GM12864 (cell line): ENCODE measurements at places on chromosomes 4 and X.

DNA sequence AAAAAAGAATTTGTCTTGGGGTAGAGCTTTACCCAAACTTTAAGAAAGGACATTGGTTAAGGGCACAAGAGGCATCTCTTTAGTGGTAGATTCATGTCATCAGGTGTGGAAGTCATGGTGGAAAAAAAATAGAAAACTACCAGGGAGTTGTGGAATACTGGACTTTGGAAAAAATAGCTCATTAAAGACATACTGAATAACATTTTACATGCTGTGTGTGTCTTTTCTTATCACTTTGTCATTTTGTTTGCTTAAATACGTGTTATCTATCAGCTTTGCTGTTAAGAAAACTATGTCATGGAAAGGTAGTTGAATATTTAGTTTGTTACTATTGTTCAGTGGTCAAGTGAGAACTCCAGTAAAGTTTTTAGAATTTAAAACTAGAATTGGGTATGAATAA is 147.0 kb downstream of the CCSER1 start:
- DNase-seq, result no peak

DNA sequence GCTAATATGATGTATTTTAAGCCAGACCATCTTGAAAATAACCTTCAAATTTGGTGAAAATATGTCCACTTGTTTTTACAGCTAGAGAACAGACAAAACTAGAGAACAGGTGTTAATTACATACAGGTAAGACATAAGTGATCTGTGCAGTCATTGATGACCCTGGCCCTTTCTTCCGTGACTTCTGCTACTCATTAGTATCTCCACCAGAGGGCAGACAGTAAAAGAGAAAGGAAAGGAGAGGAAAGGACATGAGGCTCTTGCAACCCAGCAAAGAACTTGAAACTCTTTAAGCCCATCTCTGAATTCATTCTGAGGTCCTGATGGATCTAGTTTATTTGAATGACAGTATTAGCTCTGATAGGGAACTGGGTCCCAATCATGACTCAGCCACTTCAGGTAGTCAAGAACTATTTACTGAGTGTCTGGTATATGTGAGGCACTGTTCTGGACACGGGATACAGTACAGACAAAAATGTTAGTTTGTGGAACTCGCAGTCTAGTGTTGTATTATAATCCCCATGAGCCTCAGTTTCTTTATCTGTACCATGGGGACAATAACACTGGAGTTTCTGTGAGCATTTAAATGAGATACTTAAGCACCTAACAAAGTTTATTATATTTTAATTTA is 121.0 kb upstream of the TEX13D start:
- no peak for DNase-seq

DNA sequence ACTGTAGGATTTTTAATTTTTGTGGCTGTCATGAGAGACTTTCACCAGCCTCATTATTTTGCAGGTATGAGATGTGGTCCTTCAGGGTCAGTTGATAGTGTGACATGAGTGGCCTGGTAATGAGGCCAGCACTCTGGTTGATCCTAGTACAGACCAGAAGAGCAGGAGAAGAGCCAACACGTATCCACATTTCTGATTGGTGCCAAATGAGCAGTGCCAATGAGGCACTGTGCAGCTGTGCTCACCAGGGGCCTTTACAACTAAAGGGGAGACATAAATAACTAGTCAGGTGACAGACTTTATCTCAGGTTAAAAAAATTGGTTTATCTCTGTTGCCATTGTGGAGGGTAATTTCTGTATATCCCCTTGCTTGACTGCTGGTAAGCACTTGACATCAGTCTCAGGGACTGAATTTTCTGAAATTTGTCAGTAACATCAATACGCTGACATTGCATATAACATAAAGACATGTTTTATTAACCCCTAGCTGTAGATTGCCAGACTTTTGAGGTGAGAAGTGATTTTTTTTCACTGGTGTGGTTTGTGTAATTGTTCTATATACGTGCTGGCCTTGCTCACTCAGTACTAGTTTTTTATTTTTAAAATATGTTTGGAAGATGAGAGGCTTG is 101.2 kb downstream of the AFF1 start:
- no peak for DNase-seq

GRCh38 chr4:26884026-26884425 is 23.4 kb downstream of the STIM2 start:
- DNase-seq, result no peak

GRCh38 chrX:16187024-16187760 is 19.9 kb downstream of the MAGEB17 start:
- DNase-seq, result no peak

GRCh38 chrX:24996096-24996709 is 19.6 kb downstream of the ARX start:
- DNase-seq, result no peak

- DNase-seq, result no peak
Measured at GRCh38 chr4:113646442-113646822, 115.1 kb downstream of the CAMK2D start.

DNA sequence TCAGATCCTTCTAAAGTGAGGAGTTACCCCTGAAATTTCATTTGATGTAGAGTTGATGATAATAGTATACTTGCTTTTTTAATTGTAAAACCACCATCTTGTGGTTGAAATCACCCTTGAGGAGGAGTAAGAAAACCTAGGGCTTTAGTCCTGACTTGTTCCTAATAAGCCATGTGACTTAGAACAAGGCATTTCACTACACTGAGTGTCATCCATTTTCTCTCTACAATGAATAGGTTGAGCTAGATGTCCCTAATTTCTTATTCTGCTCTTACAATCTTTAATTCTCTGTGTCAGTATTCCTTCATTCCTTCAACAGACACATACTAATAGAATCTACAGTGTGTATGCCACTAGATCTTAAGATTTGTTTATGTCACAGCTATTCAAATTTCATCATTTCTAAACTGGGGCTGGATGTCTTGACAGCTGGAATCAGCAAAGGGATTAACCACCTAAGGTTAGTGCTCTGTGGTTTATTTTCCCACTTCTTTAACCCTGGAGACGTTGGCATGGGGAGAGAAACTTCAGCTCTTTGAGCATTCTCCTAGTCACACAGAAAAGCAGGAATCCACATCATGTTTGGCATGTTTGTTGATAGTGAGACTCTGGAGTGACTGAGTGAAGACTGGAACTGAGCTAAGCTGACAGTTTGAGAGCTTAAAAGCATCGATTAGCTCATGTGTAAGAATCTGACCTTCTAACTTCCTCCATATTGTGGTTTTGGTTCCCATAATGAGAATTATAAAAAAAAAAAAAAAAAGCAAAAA is 246.3 kb downstream of the NDST4 start:
- no peak for DNase-seq

DNA sequence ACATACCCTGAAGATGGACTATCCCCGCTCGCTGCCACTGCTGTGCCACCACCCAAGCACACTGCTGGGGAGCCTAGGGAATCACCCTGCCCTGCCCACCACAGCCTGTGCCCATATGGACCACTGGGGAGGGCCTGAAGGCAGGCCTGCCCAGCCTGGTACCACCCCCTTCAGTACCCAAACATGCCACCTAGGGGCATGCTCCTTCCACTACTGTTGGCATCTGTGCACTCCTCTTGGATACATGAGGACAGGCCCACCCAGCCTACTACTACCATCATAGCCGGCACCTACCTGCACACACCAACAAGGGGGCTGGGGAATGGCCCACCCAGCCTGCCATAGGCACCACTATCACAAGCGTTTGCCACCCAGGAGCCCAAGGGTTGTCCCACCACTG is 30.1 kb upstream of the PRDX4 start:
- DNase-seq, result no peak

- DNase-seq, result no peak
Measured at GRCh38 chr4:55927803-55928437, 20.8 kb upstream of the CEP135 start.

- DNase-seq, result no peak
Measured at GRCh38 chr4:140641789-140642439, 73.2 kb upstream of the UCP1 start.

DNA sequence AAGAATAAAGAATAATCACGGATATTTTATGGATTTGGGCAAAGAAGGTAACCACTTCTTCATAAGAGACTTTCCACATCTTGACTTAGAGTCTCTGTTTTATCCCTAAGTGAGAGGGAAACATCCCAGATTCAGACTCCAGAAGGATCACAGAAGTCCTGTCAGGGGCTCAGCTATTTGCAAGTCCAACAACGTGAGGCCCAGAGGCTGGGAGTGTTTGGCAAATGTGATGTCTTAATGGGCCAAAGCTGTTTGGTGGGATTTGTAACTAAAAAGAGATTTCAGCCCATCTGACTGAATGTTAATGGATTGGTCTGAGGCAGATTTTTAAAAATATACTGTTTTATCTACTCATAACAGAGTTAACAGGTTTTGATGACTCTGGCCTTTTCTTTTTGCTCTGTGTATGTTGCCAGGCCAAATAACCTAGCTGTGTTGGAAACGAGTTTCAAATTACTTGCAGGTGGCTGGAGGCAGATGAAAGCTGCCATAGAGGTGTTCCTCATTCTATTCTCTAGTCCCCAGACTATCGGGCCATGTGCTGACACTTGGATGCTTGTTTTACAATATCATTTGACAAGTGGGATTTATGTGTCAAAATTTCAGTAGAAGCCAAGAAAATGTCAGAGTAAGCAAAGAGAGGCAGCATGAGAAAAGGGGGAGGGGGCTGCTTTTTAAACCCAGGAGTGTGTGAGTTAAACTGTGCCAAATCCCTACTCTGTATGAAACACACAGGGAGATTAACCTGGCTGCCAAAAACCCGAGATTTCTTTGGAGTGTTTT is 330.9 kb downstream of the DCHS2 start:
- DNase-seq, result no peak

DNA sequence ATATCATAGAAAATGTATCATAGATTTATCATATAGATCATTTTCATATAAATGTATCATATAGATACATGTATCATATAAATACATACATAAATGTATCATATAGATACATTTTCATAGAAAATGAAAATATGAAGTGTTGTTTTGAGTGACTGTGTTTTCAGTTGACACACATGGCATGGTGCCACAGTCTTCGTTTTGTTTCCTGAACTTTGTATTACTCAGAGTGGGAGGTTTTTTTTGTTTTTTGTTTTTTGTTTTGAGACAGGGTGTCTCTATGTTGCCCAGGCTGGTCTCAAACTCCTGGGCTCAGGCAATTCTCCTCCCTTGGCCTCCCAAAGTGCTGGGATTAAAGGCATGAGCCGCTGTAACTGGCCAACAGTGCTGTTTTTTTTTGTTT is 3.9 kb downstream of the RBM10 start:
- no peak for DNase-seq

- DNase-seq, result no peak
Measured at GRCh38 chr4:79653871-79654270, 245.8 kb upstream of the GK2 start.

DNA sequence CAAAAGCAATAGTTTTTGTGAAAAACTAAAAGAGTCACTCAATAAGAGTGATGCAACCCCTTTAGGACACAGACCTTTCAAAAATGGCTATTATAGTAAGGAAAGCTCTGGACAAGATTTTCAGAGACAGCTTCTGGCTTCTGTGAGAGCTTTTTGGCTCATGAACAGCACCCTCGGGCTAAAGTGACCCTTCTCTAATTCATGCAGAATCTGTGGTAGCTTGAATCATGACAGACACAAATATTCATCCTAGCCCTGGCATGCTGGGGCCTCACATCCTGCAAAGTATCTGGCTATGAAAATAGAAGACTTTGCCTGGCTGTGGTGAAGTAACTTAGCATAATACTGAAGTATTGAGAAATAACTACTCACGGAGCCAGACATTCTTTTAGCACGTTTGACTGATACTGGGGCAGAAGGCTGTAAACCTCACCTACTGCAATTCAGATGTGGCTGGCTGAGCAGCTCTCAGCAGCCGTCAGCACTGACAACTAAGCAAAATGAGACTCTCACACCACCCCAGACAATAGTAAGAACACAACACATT is 327.3 kb downstream of the MAPK10 start:
- no peak for DNase-seq

GRCh38 chr4:43325220-43325967 is 432.9 kb downstream of the GRXCR1 start:
- no peak for DNase-seq

GRCh38 chrX:7191681-7192110 is 43.7 kb upstream of the PUDP start:
- DNase-seq, result no peak

- DNase-seq, result no peak
Measured at GRCh38 chr4:164819366-164819765, 57.6 kb upstream of the APELA start.

DNA sequence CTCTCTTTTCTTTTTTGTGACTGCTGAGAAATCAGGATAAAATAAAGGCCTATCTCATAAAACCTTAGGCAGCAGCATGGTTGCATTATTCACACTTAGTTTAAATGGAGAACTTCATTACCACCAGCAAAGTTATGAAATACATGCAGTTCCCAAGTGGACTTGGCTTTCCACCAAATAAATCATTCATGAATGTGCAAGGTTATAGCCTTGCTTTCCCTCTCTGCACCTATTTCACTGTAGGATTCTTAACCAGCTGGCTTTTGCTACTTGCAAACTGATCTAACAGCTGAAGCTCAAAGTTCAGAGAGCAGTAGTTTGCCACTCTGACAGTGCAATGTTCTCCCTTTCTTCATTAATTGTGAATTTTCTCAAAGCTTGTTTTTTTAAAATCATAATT is 140.1 kb upstream of the SMIM31 start:
- DNase-seq, result no peak
